Omental fat pad (tissue), 4 donors: ENCODE measurements at places on chromosomes 4 and X.

- DNase-seq, result no peak
Measured at GRCh38 chr4:156685308-156685707, 286.3 kb downstream of the PDGFC start.

DNA sequence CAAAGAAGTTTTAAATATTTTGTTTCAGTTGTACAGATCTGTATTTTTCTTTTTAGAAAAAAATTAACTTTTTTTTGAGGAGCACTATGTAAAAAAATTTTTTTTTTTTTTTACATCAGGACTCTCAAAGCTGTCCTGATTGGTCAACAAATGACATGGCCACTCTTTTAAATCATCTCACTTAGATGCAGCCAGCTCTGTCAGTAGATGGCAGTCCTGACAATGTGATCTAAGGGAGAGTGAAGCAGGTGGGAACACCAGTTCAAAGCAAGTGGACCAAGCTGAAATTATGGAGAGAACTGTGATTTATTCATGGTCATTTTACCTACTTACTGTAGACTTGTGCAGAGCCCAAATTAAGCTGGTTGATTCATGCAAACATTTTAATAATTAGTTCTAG lies 174.7 kb upstream of the GPRIN3 start:
- DNase-seq, result no peak

DNA sequence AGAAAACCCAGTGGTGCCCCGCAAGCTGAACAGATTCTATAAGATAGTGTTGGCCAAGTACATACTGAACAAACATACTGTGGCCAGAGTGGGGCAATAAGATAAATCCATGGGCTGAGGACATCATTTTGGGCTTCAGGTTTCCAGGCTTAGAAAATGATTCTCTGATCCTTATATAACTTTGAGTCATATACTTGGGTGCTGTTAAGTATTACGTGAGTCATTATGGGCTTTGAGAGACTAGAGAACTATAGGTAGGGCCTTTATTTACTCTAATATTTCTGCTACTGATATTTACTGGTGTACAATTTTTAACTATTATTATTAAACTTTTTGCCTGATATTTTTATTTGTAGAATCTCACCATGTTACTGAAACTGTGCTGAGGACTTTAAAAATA lies 586.1 kb downstream of the CENPC start:
- DNase-seq, result no peak

DNA sequence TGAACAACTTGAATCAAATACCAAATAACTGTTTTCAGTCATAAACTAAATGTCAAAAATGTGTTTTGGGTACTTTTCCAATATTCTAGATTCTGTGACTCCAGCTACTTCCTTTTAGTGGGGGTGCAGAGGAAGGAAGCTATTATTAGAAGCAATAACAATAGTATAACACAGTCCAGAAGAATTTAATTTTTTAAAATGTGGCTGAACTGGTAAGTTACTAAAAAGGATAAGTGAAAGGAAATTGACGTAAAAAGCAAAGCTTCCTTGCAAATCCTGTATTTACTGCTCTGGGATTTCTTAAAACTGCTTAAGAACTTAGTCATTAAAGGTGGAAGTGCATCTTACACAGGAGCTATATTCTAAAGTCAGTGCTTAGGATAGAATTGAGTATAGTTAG lies 53.2 kb downstream of the MOSPD2 start:
- DNase-seq, result no peak

GRCh38 chr4:89439533-89439932 lies 131.9 kb upstream of the GPRIN3 start:
- no peak for DNase-seq

GRCh38 chr4:87038837-87039615 lies 104.2 kb downstream of the AFF1 start:
- DNase-seq, result no peak

- no peak for DNase-seq
Measured at GRCh38 chr4:52551487-52551886, 107.6 kb downstream of the USP46 start.

DNA sequence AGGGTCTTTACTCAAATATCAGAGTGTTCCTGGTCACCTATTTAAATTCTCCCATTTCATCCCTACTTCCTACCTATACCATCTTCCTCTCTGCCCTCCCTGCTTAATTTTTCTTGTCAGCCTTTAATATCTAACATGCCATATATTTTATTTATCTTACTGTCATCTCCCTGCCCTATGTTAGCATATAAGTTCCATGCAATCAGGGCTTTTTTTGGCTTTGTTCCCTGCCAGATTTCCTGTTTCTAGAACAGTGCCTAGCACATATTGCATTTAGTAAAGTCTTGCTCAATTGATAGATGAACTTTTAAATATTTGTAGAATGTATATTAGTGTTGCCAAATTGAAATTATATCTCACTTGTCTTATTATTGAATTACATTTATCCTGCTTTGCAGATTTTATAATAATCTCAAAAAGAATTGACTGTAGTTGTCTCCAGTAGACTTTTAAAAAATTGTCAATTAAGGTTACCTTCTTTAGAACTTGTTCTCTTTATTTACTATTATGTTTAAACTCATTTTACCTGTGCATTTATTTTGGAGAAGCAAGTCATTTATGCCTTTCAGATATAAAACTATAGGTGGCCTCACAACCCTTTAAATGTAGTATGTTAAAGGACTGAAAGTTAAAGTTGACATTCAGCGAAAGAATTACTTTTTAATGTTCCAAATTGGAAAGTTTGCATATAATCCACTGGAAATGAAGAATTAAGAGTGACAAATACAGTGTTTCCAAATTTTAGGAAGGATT lies 108.2 kb upstream of the BMPR1B start:
- DNase-seq, result no peak

- no peak for DNase-seq
Measured at GRCh38 chr4:158778156-158778711, 9.4 kb downstream of the FNIP2 start.

- no peak for DNase-seq
Measured at GRCh38 chr4:152399246-152399645, 136.6 kb downstream of the FBXW7 start.

DNA sequence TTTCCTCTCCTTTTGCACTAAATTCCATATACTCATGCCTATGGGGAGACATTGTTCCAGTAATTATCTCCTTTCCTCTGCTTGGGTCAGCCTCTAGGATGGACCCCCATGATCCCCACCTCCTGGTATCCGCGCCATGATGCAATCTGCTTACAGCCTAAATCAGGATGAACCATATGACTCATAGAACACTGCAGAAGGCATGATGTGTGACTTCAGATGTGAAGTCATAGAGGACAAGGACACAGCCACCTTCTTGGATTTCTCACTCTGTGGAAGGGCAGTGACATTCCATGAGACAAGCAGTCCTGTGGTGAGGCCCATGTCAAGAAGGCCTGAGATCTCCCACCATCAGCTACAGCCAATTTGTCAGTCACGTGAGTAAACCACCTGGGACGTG lies 9.0 kb upstream of the TMEM144 start:
- no peak for DNase-seq
